ENCODE measurements at places on chromosomes 1 and 21. TPM values are rescaled to one million over a fixed set of nuclear protein-coding genes. Genes with fewer than 3 reads are reported as not detected.

RAP1GAP gene
- total RNA-seq: 0.71 TPM

BRINP2 gene
- total RNA-seq: not detected

- H3K4me1 ChIP-seq: no peaks in the 10 kb centered on the region
- H3K4me3 ChIP-seq: no peak overlapping the region
- H3K27ac ChIP-seq: no peak overlapping the region
Measured at GRCh38 chr1:180581635-180582039, 22.9 kb downstream of the OVAAL start.

DNA sequence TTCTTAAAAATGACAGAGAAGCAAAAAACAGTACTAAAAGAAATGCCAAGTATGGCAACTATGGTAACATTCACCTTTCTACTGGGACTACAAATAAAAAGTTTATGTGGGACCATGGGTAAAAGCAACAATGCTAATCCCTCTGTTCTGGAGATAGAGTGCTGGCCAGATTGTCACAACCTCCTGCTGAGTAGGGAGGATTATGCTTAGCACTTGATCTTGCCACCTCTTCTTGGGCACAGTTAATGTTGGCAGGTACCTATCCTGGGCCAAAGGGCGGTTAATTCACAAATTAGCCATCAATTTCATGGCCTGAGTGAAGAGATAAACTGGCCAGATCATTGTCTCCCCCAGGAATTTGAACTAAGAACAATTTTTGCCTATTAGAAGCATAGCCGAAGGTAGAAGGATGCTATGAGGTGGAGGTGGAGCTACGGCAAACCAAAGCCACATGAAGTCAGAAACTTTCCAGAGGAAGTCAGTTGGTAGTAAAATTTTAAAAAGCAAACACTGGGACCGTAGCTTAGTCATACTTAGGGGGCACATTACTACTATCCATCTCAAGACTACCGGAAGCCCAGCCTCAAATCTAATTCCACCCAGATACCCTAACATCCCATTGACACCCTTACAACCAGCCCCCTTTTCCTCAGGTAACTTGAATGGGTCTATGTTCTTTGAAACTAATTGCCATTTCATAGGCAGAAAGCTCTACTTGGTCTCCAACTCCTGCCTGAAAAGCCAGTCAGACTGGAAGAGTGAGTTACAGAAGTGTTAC is 2.7 kb downstream of the SCYL3 start:
- H3K27ac ChIP-seq: no peak overlapping the region
- H3K36me3 ChIP-seq: peaks cover 4% of the 10 kb centered on the region
- H3K4me3 ChIP-seq: no peak overlapping the region
- no peaks in the 10 kb centered on the region for H3K27me3 ChIP-seq

DNA sequence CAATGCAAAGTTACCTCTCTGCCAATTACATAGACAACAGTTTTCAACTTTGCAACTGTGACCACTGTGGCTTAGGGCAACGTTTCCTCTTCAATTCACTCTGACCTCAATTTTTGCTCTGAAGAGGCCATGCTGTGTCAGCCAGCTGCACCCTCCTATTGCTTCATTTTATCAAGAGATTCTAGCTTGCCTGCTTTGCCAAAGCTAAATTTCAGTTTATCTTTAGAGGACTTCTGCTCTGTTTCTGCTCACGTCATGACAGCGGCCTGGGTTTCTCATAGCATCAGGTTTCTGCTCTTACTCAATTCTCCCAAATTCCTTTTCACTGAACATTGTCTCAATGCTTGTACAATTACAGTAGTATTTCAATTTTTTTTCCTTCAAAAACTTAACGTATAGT is 154.6 kb downstream of the PLA2G4A start:
- peaks cover 64% of the 10 kb centered on the region for H3K4me1 ChIP-seq
- no peaks in the 10 kb centered on the region for H3K27me3 ChIP-seq
- DNase-seq: peak; percentile 89
- peak overlapping the region; percentile 77 for H3K27ac ChIP-seq
- H3K36me3 ChIP-seq: no peaks in the 10 kb centered on the region

- H3K4me1 ChIP-seq: no peaks in the 10 kb centered on the region
- no peaks in the 10 kb centered on the region for H3K36me3 ChIP-seq
- H3K27me3 ChIP-seq: no peaks in the 10 kb centered on the region
- no peak overlapping the region for H3K27ac ChIP-seq
- no peak overlapping the region for H3K4me3 ChIP-seq
- no peak for DNase-seq
Measured at GRCh38 chr1:211527006-211527405, 35.0 kb upstream of the RD3 start.

DNA sequence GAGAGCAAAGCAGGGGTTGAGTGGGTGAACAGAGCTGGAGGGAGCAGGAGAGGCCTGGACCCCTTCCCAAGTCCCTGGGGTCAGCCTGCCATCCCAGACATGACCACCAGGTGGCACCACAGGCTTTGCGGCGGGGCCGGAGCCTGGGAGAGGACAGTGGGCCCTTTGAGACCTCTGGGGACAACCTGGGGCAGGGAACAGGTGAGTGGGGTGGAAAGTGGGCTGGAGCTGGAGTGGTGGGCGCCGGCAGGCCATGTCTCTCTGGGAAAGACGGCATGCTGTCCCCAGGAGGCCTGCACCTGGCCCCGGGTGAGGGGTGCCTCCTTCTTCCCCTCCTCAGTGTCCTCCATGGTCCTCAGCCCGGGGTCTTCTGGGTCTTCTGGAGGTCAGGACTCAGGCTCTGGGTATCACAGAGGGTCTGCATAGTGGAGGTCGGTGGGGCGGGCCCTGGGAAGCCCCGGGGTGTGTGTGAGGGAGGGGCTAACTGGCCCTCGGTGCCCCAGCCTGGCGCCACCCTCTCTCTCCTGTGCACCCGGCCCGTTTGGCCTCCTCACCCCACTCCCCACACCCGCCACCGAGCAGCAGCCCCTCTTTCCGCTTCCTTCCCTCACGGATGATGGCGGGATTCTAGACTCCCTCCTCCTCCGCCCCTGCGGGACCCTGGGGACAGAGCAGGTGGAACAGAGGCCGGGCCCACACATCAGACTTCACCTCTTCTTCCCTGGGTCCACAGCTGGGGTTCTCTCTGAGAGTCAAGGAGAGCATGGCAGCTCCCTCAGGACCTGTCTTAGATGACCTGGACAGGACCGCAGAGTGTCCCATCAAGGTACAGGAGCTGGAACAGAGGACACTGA is 28.5 kb upstream of the PKP1 start:
- no peak overlapping the region for H3K4me3 ChIP-seq
- peaks cover 5% of the 10 kb centered on the region for H3K4me1 ChIP-seq
- no peaks in the 10 kb centered on the region for H3K36me3 ChIP-seq
- H3K27me3 ChIP-seq: peaks cover 12% of the 10 kb centered on the region

DNA sequence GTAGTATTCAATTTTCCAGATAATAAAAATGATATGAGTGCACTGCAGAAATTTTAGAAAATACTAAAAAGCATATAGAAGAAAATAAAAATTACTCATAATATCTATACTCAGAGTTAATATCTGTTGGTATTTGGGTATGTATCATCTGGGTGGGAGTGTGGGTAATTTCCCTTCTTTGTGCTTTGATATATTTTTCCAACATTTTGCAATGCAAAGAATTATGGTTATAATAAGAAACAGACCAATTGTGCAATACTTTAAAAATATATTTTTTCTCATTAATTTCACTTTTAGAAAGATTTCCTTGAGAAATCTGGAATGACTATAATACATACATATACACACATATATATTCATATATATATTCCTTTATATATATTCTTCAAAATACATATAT is 665.7 kb downstream of the ADGRL2 start:
- H3K4me3 ChIP-seq: no peak overlapping the region
- DNase-seq: no peak
- H3K36me3 ChIP-seq: no peaks in the 10 kb centered on the region

- no peak overlapping the region for H3K27ac ChIP-seq
- no peaks in the 10 kb centered on the region for H3K4me1 ChIP-seq
- no peak overlapping the region for H3K4me3 ChIP-seq
- no peaks in the 10 kb centered on the region for H3K27me3 ChIP-seq
Measured at GRCh38 chr1:59570524-59570923, 244.2 kb upstream of the HOOK1 start.

DNA sequence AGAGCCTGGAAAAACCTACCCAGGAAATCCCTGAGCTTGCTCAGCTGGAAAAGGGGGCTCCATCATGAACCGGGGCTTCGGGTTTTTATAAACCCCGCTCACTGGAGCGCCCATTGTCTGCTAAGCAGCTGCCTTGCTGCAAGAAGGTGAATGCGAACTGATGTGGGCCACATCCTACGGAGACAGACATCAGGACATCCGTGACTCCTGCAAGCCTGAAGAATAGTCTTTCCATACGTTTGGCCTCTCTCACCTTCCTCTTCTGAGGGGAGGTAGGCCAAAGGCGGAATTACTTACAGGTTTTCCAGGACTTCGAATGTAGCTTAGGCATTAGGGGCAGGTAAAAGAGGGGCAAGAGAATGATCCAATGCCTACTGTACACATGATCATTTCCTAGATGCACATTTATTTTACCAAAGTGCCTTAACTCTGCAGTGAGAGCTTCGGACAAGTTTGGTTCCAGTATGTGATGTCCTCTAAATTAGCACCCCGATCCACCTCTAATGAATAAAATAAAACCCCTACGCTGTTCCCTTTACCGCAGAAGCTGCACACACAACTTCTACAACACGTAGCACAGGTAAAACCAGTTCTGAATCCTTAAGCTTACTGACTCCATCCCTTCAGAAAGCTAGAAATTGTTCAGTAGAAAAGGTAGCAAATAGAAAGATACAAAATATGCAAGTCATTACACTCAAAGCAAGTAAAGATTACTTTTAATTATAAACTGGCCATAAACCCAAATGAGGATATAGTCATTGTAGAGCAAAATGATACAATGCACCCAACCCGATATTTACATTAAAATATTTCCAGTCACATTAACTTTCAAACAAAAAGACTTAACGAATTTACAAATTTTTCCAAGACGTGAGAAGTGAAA is 866 bp upstream of the SORT1 start:
- H3K36me3 ChIP-seq: no peaks in the 10 kb centered on the region
- H3K4me3 ChIP-seq: peak overlapping the region; percentile 63
- no peaks in the 10 kb centered on the region for H3K27me3 ChIP-seq
- no peak for DNase-seq
- peaks cover 42% of the 10 kb centered on the region for H3K4me1 ChIP-seq

GRCh38 chr1:230749150-230749549 is 2.0 kb downstream of the CAPN9 start:
- peaks cover 8% of the 10 kb centered on the region for H3K4me1 ChIP-seq
- H3K27ac ChIP-seq: no peak overlapping the region
- no peak for DNase-seq
- no peaks in the 10 kb centered on the region for H3K36me3 ChIP-seq
- H3K4me3 ChIP-seq: no peak overlapping the region

- no peak overlapping the region for H3K27ac ChIP-seq
- H3K4me3 ChIP-seq: no peak overlapping the region
- no peaks in the 10 kb centered on the region for H3K27me3 ChIP-seq
- H3K4me1 ChIP-seq: peaks cover 44% of the 10 kb centered on the region
- DNase-seq: no peak
Measured at GRCh38 chr1:39877231-39877778, 6.0 kb downstream of the TRIT1 start.
